ENCODE measurements at places on chromosomes 6 and 20. TPM values are rescaled to one million over a fixed set of nuclear protein-coding genes. Genes with fewer than 3 reads are reported as not detected.

GRCh38 chr20:32959351-32960221, 44.6 kb downstream of the SUN5 start:
- H3K27ac ChIP-seq, result no peak overlapping the region
- H3K36me3 ChIP-seq, result peaks cover 10% of the 10 kb centered on the region
- peaks cover 22% of the 10 kb centered on the region for H3K4me1 ChIP-seq
- H3K27me3 ChIP-seq, result no peaks in the 10 kb centered on the region

DNA sequence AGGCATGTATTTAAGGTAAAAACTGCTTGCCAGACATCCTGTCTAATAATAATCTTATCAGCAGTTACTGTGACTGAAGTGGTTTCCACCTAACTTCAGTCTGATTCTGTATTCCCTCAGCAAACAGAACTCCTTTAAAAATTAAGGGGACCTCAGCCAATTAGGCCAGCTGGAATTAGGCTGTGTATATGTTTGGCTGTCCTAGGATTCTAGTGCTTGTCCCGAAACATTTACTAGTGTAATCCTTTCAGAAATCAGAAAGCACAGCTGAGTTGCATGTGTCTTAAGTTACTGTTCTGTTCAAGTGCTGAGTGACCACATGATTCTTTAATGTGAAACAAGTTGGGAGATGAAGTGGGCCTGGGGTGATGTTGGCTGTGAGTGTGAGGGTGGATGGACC, 120.9 kb upstream of the SUPT3H start:
- H3K27ac ChIP-seq, result peak overlapping the region; percentile 6

DNA sequence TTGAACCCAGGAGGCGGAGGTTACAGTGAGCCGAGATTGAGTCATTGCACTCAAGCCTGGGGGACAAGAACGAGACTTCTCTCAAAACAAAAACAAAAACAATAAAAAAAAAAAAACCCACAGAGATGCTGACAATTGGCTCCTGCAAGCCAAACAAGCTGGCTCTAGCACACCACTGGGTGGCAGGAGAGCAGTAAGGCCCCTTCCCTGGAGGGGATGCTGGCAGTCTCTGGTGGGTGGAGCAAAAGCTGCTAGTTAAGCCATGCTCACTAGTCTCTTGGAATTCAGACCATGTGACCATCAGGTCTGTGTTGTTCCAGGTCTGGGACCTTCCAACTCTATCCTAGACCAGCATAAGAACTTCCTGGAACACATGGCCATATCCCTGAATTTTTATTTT, 18.9 kb upstream of the DSN1 start:
- no peak overlapping the region for H3K4me3 ChIP-seq
- H3K27ac ChIP-seq, result no peak overlapping the region
- no peak for DNase-seq

DNA sequence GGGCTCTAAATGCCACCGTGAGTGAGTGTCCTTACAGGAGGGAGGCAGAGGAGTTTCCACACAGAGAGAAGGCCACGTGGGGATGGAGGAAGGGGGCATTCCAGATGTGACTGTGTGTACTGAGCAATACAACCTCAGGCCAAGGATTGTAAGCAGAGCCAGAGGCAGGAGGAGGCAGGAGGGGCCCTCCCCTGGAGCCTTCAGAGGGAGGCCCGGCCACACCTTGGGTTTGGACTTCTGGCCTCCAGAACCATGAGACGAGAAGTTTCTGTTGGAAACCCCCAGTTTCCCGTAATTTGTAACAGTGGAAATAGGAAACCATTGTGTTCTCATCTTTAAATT, 9.3 kb upstream of the KIF25 start:
- H3K4me3 ChIP-seq, result no peak overlapping the region
- H3K27me3 ChIP-seq, result no peaks in the 10 kb centered on the region
- no peaks in the 10 kb centered on the region for H3K4me1 ChIP-seq
- H3K36me3 ChIP-seq, result no peaks in the 10 kb centered on the region
- no peak for DNase-seq

GRCh38 chr6:44859901-44860410, 468.2 kb upstream of the RUNX2 start:
- no peak for DNase-seq
- peaks cover 3% of the 10 kb centered on the region for H3K4me1 ChIP-seq
- no peaks in the 10 kb centered on the region for H3K27me3 ChIP-seq
- no peak overlapping the region for H3K4me3 ChIP-seq
- H3K27ac ChIP-seq, result no peak overlapping the region

DNA sequence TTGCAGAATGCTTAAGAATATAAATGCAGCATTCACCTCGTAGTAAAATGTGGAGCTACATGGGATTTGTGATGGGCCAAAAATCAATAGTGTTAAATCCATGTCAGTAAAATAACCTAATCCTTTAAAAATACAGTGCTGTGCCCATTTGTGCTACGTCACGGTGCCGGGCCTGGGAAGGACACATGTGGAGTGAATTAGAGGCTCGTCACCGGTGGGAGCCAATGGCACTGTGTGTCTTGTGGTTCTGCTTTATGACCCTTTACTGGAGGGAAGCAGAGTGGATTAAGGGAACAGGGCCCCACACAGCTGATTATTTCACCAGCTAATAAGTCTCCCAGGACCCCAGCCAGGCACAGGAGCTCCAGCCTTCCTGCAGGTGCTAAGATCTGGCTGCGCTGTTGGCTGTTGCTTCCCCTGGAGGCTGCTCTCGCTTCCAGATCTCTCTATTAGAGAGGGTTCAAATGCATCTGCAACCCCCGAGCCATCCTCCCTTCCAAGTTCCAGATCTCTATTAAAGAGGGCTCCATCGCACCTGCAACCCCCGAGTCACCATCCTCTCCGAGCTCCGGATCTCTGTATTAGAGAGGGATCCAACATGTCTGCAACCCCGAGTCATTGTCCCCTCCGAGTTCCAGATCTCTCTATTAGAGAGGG, 405.8 kb downstream of the CDH4 start:
- H3K4me1 ChIP-seq, result no peaks in the 10 kb centered on the region
- H3K27ac ChIP-seq, result no peak overlapping the region
- no peak for DNase-seq
- H3K36me3 ChIP-seq, result no peaks in the 10 kb centered on the region
- no peaks in the 10 kb centered on the region for H3K27me3 ChIP-seq

GRCh38 chr6:119672725-119673124, 323.2 kb upstream of the MAN1A1 start:
- H3K27ac ChIP-seq, result no peak overlapping the region
- no peaks in the 10 kb centered on the region for H3K36me3 ChIP-seq
- DNase-seq, result no peak
- peaks cover 6% of the 10 kb centered on the region for H3K4me1 ChIP-seq
- peaks cover 16% of the 10 kb centered on the region for H3K27me3 ChIP-seq

GRCh38 chr20:24736131-24736843, 212.8 kb upstream of the CST7 start:
- H3K36me3 ChIP-seq, result no peaks in the 10 kb centered on the region
- H3K27me3 ChIP-seq, result no peaks in the 10 kb centered on the region
- H3K4me1 ChIP-seq, result peaks cover 18% of the 10 kb centered on the region
- H3K27ac ChIP-seq, result no peak overlapping the region
- no peak overlapping the region for H3K4me3 ChIP-seq
- no peak for DNase-seq

DNA sequence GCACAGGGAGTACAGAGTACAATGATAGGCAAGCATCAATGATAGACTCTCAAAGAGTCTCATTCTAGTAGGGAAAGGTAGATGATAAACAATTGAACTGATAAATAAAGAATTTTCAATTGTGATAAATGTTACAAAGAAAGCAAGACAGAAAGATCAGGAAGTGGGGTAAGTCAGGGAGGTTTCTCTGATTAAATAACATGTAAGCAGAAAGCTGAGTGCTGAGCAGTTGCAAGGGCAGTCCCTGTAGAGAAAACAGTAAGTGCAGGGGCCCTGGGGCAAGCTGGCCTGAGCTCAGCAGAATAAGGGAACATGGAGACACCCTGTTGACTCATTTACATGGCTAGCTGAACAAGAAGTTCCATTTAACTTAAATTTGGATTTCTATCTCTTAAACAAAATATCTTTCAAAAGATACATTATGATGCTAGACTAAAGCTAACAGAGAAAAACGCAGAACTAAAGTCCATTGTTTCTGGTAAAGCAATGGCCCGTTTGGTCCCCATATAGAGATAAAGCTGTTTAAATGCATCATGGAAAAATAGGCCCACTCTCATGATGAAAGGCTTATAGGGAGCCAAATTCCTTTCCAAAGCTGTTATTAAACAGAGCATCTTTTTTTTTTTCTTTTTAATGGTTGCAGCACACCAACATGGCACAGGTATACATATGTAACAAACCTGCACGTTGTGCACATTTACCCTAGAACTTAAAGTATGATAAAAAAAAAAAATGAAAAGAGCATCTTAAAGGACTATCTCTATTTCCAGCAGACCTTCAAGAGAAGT, 5.3 kb upstream of the TNFAIP3 start:
- no peak for DNase-seq
- H3K4me3 ChIP-seq, result no peak overlapping the region
- peaks cover 12% of the 10 kb centered on the region for H3K4me1 ChIP-seq
- H3K27me3 ChIP-seq, result no peaks in the 10 kb centered on the region
- no peak overlapping the region for H3K27ac ChIP-seq
- H3K36me3 ChIP-seq, result peaks cover 19% of the 10 kb centered on the region

- no peak overlapping the region for H3K27ac ChIP-seq
- H3K4me3 ChIP-seq, result no peak overlapping the region
- H3K36me3 ChIP-seq, result no peaks in the 10 kb centered on the region
- H3K27me3 ChIP-seq, result no peaks in the 10 kb centered on the region
- no peak for DNase-seq
- H3K4me1 ChIP-seq, result no peaks in the 10 kb centered on the region
Measured at GRCh38 chr6:168093634-168094033, 14.6 kb upstream of the FRMD1 start.

GRCh38 chr6:163686301-163686700, 271.8 kb downstream of the QKI start:
- H3K4me1 ChIP-seq, result no peaks in the 10 kb centered on the region
- peaks cover 24% of the 10 kb centered on the region for H3K27me3 ChIP-seq
- no peaks in the 10 kb centered on the region for H3K36me3 ChIP-seq
- no peak overlapping the region for H3K27ac ChIP-seq

DNA sequence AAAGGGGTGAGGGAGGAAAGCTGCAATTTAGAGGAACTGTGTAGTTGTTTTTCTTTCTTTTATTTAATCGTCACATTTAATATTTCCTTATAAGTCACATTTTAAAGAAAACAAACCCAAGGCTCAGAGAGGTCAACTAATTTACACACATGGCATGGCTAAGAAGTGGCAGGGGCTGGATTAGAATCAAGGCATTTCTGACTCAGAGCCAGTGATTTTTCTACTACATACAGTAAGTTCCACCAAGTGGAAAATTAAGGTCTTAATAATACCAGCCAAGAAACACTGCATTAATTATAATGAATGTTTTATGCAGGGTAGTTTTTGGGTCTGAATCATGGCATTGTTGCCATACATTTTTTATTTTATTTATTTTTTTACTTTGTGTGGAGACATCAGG, 607.7 kb upstream of the CITED2 start:
- no peak for DNase-seq
- H3K4me3 ChIP-seq, result no peak overlapping the region
- H3K27ac ChIP-seq, result no peak overlapping the region

- H3K36me3 ChIP-seq, result no peaks in the 10 kb centered on the region
- no peak for DNase-seq
Measured at GRCh38 chr6:112576423-112576822, 229.3 kb downstream of the RFPL4B start.

GRCh38 chr6:32189742-32190053, 304 bp downstream of the PBX2 start:
- no peaks in the 10 kb centered on the region for H3K27me3 ChIP-seq
- H3K4me1 ChIP-seq, result peaks cover 41% of the 10 kb centered on the region
- no peak for DNase-seq
- peak overlapping the region; percentile 98 for H3K4me3 ChIP-seq

- no peaks in the 10 kb centered on the region for H3K4me1 ChIP-seq
- H3K27ac ChIP-seq, result no peak overlapping the region
- H3K4me3 ChIP-seq, result no peak overlapping the region
- H3K36me3 ChIP-seq, result no peaks in the 10 kb centered on the region
- DNase-seq, result no peak
Measured at GRCh38 chr20:61562897-61563504, 310.9 kb downstream of the CDH4 start.

DNA sequence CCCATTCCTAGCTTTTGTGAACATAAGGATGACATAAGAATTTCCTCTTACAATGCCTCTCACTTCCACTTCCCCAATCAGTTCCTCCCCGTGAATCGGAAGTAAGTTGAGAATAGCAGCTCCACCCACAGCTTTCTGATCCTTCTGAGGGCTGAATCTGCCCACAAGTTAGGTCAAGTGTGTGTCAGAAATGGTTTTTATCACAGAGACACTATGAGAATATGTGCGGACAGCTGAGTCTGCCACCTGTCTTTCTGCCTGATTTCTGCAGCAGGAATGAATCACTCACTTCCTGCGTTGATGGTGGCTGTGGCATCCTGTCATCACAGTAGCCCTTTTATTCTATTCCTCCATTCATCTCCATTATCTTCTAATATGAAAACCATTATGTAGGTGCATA, 70.2 kb downstream of the RIN2 start:
- DNase-seq, result no peak
- peak overlapping the region; percentile 35 for H3K27ac ChIP-seq
- H3K27me3 ChIP-seq, result peaks cover 8% of the 10 kb centered on the region
- no peaks in the 10 kb centered on the region for H3K36me3 ChIP-seq

DNA sequence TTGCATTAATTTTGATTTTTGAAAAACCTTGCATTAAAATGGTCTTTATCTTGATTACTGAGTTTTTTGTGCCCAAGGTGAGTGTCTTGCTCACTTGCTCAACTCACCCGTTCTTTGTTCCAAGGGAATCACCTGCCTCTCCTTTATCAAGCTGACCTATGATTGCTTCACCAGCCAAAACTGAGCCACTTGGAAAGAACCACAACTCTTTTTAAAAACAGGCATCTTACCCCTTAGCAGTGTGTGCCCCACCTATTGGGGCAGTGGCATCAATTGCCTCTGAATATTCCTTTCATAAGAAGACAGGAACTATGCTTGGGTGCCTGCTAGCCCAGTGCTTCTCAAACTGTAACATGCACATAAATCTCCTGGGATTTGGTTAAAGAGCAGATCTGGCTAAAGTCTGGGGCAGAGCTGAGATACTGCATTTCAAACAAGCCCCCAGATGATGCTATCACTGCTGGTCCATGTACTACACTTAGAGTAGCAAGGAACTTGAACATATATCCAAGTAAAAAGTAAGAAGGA, 3.3 kb upstream of the STK38 start:
- no peaks in the 10 kb centered on the region for H3K36me3 ChIP-seq
- no peak for DNase-seq
- H3K27me3 ChIP-seq, result no peaks in the 10 kb centered on the region
- H3K4me1 ChIP-seq, result peaks cover 16% of the 10 kb centered on the region

DNA sequence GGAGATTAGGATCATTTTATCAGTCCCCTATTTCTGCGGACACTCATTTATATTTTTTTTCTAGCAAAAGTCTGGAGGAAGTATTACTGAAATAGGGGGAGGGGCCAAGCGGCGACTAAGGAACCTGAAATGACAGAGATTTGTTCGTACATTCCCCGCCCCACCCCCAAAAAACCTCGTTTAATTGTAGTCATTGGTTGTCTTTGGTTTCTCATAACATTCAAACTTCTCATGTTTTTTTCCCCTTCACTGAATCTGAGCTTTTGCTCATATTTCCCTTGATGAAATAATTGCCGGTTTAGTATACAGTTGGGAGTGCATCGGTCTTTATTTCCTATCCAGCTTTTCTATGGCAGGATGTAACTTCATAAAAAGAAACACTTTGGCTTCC, 768 bp upstream of the FYN start:
- peak overlapping the region; percentile 95 for H3K4me3 ChIP-seq
- peaks cover 27% of the 10 kb centered on the region for H3K4me1 ChIP-seq
- H3K36me3 ChIP-seq, result peaks cover 4% of the 10 kb centered on the region
- H3K27me3 ChIP-seq, result peaks cover 2% of the 10 kb centered on the region

The MMP24 gene
- 0.08 TPM for total RNA-seq

The CST2 gene
- not detected for total RNA-seq

The BPIFA1 gene
- not detected for total RNA-seq

The ENPP1 gene
- total RNA-seq, result not detected

The RING1 gene
- 41.2 TPM for total RNA-seq

The TSHZ2 gene
- total RNA-seq, result 0.44 TPM

The PRL gene
- total RNA-seq, result not detected

The DNMT3B gene
- total RNA-seq, result 6.6 TPM

The TFAP2D gene
- not detected for total RNA-seq

The FAXC gene
- not detected for total RNA-seq

The NT5E gene
- 26.8 TPM for total RNA-seq

Measured in activated naive CD8-positive, alpha-beta T cell treated with anti-CD3 and anti-CD28 coated beads, Interleukin-2, amount 10 ng/mL, durations not matched to agents 7 days and 5 days (primary cell).